Endothelial cell (in vitro differentiated cells): ENCODE measurements at places on chromosomes 11 and 22. TPM values are rescaled to one million over a fixed set of nuclear protein-coding genes. Genes with fewer than 3 reads are reported as not detected.

Gene NCR3LG1
- 0.23 TPM for total RNA-seq

Gene OR10A2
- total RNA-seq, result not detected

Gene MUC6
- total RNA-seq, result not detected

Gene CASP4
- not detected for total RNA-seq

Gene GANAB
- 383 TPM for total RNA-seq

Gene UBTFL1
- total RNA-seq, result not detected

Gene OR51B2
- not detected for total RNA-seq

Gene CAVIN3
- total RNA-seq, result 91.0 TPM

- H3K4me3 ChIP-seq, result no peak overlapping the region
- no peaks in the 10 kb centered on the region for H3K4me1 ChIP-seq
- peaks cover 2% of the 10 kb centered on the region for H3K27me3 ChIP-seq
- H3K36me3 ChIP-seq, result no peaks in the 10 kb centered on the region
- H3K27ac ChIP-seq, result no peak overlapping the region
- DNase-seq, result no peak
These were observed 94.4 kb downstream of the SLC1A2 start for GRCh38 chr11:35324981-35325380.

GRCh38 chr11:70230840-70231710 is 28.0 kb downstream of the FADD start:
- no peak for DNase-seq
- peaks cover 4% of the 10 kb centered on the region for H3K27me3 ChIP-seq
- H3K4me3 ChIP-seq, result no peak overlapping the region
- H3K27ac ChIP-seq, result no peak overlapping the region
- H3K36me3 ChIP-seq, result no peaks in the 10 kb centered on the region
- H3K4me1 ChIP-seq, result peaks cover 2% of the 10 kb centered on the region

DNA sequence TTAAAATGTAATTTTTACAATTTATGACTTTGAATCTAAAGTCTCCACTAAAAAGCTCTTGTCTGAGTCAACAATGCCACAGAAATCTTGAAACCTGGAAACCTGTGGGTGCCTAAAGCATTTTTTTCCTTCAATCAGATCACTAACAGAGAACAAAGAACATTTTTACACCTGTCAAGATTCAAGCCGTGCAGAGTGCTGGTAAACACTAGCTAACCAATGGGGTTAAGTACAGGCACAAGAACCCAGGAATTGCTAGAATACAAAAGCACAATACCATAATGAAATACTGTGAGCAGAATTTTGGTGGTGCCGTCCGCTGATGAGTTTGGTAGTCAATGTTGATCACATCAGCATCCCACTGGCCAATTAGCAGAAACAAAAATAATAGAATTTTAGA is 380.3 kb upstream of the PITPNB start:
- H3K27me3 ChIP-seq, result peaks cover 1% of the 10 kb centered on the region
- DNase-seq, result no peak
- H3K4me3 ChIP-seq, result no peak overlapping the region
- no peaks in the 10 kb centered on the region for H3K4me1 ChIP-seq
- peaks cover 3% of the 10 kb centered on the region for H3K36me3 ChIP-seq

DNA sequence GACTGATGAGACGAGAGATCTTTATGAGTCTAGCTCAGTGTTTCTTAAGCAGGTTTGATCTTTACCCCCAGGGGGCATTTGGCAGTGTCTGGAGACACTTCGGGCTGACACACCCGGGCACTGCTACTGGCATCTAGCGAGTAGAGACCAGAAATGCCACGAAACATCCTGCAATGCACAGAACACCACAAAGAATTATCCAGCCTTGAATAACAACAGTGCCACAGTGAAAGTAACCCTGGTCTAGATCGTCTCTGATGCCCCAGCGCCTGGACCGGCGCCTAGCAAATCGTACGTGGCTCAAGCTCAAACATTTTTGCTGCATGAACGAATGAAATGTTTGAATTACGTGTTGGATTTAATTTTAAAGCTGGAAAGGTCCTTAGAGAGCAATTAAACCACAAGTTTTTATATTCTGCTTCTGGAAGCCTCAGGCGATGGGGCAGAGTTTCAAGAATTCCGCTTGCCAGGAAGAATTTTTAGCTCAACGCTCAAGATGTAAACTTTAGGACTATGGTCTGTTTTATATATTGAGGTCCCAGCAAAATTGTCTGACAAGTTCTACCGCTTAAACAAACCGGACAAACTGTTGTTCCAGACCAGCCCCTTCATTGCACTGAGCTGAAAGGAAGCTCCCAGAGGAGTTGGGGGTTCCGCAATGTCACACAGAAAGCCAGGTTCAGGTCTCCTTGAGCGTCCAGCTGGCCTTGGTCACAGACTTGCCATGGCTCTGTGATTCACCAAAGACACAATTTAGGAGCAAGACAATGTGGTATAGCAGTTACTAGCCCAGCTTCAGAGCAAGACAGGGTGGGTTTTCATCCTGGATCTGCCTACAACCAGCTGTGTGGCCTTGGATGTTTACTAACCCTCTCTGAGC is 44.2 kb upstream of the SMTN start:
- no peaks in the 10 kb centered on the region for H3K36me3 ChIP-seq
- H3K4me1 ChIP-seq, result no peaks in the 10 kb centered on the region
- H3K4me3 ChIP-seq, result no peak overlapping the region
- DNase-seq, result no peak
- H3K27me3 ChIP-seq, result no peaks in the 10 kb centered on the region

- no peak overlapping the region for H3K27ac ChIP-seq
- H3K4me3 ChIP-seq, result no peak overlapping the region
- DNase-seq, result no peak
- no peaks in the 10 kb centered on the region for H3K27me3 ChIP-seq
- H3K36me3 ChIP-seq, result no peaks in the 10 kb centered on the region
These were observed 8.5 kb upstream of the TPH1 start for GRCh38 chr11:18054511-18055103.

GRCh38 chr11:121520243-121521144 is 67.7 kb upstream of the SORL1-AS1 start:
- peaks cover 4% of the 10 kb centered on the region for H3K36me3 ChIP-seq
- peaks cover 2% of the 10 kb centered on the region for H3K27me3 ChIP-seq
- H3K4me1 ChIP-seq, result peaks cover 14% of the 10 kb centered on the region
- no peak overlapping the region for H3K4me3 ChIP-seq

- no peak overlapping the region for H3K4me3 ChIP-seq
- peaks cover 4% of the 10 kb centered on the region for H3K4me1 ChIP-seq
- peak overlapping the region; percentile 24 for H3K27ac ChIP-seq
- DNase-seq, result no peak
These were observed 6.0 kb downstream of the P2RX6 start for GRCh38 chr22:21020802-21021429.

DNA sequence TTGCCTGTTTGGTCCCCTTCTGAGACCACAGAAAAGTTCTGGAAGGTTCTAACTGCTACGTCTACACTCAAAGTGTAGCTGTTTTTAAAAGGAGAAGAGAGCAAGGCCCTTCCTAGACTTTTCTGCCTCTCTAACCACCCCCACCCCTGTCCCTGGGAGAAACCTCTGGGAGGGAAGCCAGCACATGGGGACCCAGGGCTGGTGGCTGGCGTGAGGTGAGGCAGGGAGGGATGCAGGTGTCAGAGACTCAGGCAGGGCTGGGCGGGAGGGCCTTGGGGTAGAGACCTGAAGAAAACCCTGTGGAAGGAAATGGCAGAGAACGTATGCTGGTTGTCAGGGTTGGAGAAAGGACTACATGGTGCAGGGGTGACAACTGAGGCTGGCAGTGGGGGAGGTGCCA is 26.7 kb downstream of the ARRB1 start:
- H3K4me1 ChIP-seq, result peaks cover 72% of the 10 kb centered on the region
- H3K27ac ChIP-seq, result peak overlapping the region; percentile 84

GRCh38 chr11:78664636-78665035 is 90.0 kb upstream of the NARS2 start:
- H3K4me1 ChIP-seq, result no peaks in the 10 kb centered on the region
- H3K27ac ChIP-seq, result no peak overlapping the region
- no peaks in the 10 kb centered on the region for H3K36me3 ChIP-seq
- no peak overlapping the region for H3K4me3 ChIP-seq
- peaks cover 2% of the 10 kb centered on the region for H3K27me3 ChIP-seq

DNA sequence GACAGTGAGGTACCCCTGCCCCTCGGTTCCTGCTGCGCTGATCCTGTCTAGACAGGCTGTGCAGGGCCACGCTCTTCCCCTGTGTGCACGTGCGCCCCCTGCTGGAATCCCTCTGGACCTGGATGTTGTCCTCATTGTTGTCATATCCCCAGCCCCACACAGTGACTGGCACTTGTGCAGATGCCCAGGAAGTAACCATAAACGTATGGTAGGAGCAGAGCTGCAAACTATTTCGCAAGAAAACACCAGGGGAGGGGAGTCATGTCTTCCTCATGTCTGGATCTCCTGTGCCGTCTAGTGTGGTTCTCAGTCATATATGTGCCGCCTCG is 114.7 kb downstream of the CRYBB2 start:
- no peak overlapping the region for H3K4me3 ChIP-seq
- no peak overlapping the region for H3K27ac ChIP-seq
- no peaks in the 10 kb centered on the region for H3K27me3 ChIP-seq
- no peaks in the 10 kb centered on the region for H3K4me1 ChIP-seq

- peak overlapping the region; percentile 3 for H3K4me3 ChIP-seq
- peaks cover 1% of the 10 kb centered on the region for H3K27me3 ChIP-seq
- peaks cover 21% of the 10 kb centered on the region for H3K4me1 ChIP-seq
- no peak for DNase-seq
- no peaks in the 10 kb centered on the region for H3K36me3 ChIP-seq
- peak overlapping the region; percentile 68 for H3K27ac ChIP-seq
These were observed 27.8 kb downstream of the WEE1 start for GRCh38 chr11:9601037-9601875.

DNA sequence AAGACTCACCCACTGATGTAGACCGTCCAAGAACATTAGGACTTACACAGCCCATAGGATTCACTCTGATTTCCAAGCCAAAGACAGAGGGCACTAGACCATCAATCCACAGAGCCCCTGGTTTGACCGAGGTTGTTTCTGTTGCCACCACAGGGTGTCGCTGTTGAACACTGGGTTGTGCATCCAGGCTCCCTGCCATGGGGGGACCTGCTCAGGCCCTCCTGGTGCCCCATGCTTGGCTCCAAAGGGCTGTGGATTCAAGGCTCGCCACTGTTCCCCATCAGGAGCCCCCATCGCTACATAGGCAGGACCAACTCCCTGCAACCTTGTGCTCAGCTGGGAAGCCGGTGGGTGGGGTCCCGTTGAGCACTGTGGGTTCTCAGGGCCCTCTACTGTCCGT is 128.0 kb upstream of the ANO1 start:
- no peak overlapping the region for H3K4me3 ChIP-seq
- H3K27me3 ChIP-seq, result peaks cover 12% of the 10 kb centered on the region
- no peaks in the 10 kb centered on the region for H3K4me1 ChIP-seq

DNA sequence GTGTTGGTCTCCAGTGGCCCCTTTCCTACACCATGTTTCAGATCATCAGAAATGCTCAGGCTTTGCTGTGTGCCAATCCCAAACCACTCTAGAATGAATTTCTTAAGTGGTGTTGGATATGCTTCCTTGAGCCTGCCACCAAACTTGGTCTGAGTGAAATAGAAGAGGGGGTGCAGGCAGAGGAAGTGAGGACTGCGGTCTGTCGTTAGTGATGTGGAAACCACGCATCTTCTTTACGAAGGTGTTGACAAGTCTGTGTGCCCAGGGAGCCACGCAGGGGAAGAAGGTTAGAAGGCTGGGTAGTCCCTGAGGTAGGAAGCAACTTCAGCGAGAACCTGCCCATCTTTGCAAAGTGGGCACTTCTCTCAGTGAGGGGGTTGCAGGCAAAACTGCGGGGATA is 187.4 kb upstream of the NAV2 start:
- H3K36me3 ChIP-seq, result no peaks in the 10 kb centered on the region
- H3K27ac ChIP-seq, result no peak overlapping the region
- H3K4me1 ChIP-seq, result no peaks in the 10 kb centered on the region
- no peak for DNase-seq
- no peak overlapping the region for H3K4me3 ChIP-seq
- H3K27me3 ChIP-seq, result peaks cover 2% of the 10 kb centered on the region

- no peaks in the 10 kb centered on the region for H3K4me1 ChIP-seq
- peaks cover 2% of the 10 kb centered on the region for H3K27me3 ChIP-seq
- peak overlapping the region; percentile 24 for H3K4me3 ChIP-seq
- H3K27ac ChIP-seq, result no peak overlapping the region
These were observed 351.0 kb upstream of the B3GAT1 start for GRCh38 chr11:134763030-134763388.

- H3K27ac ChIP-seq, result peak overlapping the region; percentile 55
- peaks cover 46% of the 10 kb centered on the region for H3K36me3 ChIP-seq
- peak overlapping the region; percentile 17 for H3K4me3 ChIP-seq
- no peaks in the 10 kb centered on the region for H3K4me1 ChIP-seq
- peaks cover 9% of the 10 kb centered on the region for H3K27me3 ChIP-seq
These were observed 19.7 kb upstream of the SLC25A1 start for GRCh38 chr22:19197997-19198865.

GRCh38 chr22:31451709-31452571 is 37.7 kb downstream of the EIF4ENIF1 start:
- DNase-seq, result peak; percentile 6
- H3K4me3 ChIP-seq, result no peak overlapping the region

- H3K36me3 ChIP-seq, result no peaks in the 10 kb centered on the region
- H3K4me3 ChIP-seq, result no peak overlapping the region
- peaks cover 4% of the 10 kb centered on the region for H3K27me3 ChIP-seq
- no peak for DNase-seq
- H3K27ac ChIP-seq, result no peak overlapping the region
These were observed 1126.9 kb downstream of the BRD1 start for GRCh38 chr22:48700566-48701295.

DNA sequence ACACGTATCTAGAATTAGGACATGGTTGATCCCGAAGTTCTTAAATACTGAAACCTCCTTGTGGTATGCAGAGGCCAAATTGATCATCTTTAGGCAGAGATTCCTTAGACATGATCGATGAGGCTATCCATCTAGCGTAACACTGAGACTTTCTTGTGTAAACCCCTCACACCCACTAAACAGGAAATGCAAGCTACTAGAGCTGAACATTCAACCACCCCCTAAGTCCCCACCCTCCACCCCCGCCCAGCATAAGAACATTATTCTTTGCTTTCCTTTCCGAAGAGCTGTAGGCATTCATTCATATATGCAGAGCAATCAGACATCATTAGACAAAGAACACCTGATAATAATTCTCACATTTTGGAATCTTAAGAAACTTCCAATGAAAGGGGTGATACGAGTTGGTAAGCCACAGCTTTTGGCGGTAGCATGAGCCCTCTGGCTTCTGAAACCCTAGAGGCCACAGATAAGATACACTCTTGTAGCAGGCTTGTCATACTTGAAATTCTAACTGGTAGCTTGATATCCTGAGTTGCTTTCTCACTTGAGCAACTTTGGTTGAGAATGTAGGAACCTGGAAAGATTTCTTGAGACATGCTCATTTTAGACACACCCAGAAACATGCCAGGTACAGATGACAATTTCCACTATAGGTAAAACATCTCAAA is 42.2 kb downstream of the FLI1 start:
- no peak overlapping the region for H3K27ac ChIP-seq
- H3K27me3 ChIP-seq, result peaks cover 4% of the 10 kb centered on the region
- peaks cover 81% of the 10 kb centered on the region for H3K4me1 ChIP-seq
- peaks cover 42% of the 10 kb centered on the region for H3K36me3 ChIP-seq
- no peak overlapping the region for H3K4me3 ChIP-seq

GRCh38 chr11:31643857-31644256 is 134.3 kb downstream of the ELP4 start:
- no peak overlapping the region for H3K27ac ChIP-seq
- DNase-seq, result no peak
- no peaks in the 10 kb centered on the region for H3K27me3 ChIP-seq
- no peaks in the 10 kb centered on the region for H3K4me1 ChIP-seq
- no peak overlapping the region for H3K4me3 ChIP-seq
- no peaks in the 10 kb centered on the region for H3K36me3 ChIP-seq
